ENCODE measurements at places on chromosomes 16 and 17.

DNA sequence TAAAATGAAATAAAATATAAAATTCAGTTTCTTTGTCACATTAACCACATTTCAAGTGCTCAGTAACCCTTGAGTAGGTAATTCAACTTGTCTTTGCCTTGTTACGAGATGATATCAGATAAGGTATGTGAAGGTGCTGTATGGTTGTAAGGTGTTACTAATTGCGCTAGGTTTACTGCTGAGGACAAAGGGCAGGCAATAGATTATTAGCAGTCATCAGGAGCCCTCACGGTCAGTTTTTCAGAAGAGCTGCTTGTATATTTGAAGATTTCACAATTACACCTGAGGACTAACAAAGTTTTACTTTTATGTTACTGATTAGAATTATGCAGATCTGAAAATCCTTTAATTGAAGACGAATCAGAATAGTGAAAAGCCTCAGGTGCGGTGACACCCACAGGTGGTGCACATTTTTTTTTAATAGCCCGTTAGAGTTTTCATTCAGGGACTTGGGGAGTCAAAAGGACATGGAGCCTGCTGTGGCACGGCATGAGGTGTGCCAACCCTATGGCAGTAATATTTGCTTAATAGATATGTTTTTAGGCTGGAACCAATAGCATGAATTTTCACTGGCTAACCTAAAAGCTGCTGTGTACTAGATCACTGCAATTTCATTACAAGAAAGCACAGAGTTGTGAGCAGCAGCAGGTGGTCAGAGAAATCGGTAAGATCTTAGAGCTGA is 16.4 kb downstream of the NDEL1 start:
- DNase-seq = no peak

DNA sequence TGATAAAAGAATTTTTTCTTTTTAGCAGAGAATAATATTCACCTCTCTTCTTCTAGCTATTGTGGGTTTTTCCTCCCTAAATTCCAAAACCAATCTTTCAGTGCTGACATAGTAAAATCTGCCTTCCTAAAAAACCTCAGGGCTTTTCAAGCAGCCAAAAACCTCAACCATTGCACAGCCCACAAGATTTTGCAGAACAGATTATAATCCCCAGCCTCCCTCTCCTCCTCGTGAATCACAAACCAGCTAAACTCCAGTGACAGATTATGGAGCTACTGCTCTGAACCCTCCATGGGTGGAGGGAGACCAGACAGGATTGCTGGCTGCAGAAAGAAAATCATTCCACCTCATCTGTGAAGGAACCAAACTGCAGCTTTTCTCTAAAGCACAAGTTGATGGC is 341.6 kb downstream of the SOX9 start:
- DNase-seq = no peak

GRCh38 chr16:71794018-71794417 is 14.6 kb downstream of the AP1G1 start:
- DNase-seq = no peak

- no peak for DNase-seq
Observed at GRCh38 chr16:66979011-66979717, 9.2 kb upstream of the CES4A start.

DNA sequence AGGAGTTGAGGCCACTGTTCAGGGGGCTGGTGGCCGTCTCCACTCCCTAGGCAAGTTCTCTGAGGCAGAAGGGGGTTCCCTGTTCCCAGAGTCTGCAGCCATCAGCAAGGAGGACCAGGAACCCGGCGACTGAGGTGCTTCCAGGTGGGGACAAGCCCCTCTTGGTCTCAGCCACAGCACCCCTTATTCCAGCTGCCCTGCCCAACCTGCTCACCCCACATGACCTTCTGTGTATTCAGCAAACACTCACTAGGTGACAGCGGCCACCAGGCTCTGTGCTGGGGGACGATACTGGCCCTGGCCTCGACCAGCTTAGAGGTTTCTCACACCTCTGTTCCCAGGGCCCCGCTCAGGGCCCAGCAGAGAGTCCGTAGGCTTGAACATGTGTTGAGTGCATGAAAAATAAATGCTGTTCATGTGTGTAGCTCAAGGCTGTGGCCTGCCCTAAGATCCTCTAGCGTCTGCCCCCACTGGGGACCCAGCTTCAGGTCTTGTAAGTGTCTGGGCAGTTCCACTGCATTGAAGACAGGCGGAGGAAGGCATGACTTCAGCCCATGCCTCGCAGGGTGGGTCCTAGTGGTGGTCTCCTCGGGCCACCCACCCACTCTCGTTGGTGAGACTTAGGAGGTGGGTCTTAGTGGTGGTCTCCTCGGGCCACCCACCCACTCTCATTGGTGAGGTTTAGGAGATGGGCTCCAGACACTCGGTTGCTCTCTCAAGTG is 44.2 kb downstream of the NT5M start:
- no peak for DNase-seq

- DNase-seq = no peak
Observed at GRCh38 chr17:58324409-58325288, 3.9 kb downstream of the TSPOAP1 start.

DNA sequence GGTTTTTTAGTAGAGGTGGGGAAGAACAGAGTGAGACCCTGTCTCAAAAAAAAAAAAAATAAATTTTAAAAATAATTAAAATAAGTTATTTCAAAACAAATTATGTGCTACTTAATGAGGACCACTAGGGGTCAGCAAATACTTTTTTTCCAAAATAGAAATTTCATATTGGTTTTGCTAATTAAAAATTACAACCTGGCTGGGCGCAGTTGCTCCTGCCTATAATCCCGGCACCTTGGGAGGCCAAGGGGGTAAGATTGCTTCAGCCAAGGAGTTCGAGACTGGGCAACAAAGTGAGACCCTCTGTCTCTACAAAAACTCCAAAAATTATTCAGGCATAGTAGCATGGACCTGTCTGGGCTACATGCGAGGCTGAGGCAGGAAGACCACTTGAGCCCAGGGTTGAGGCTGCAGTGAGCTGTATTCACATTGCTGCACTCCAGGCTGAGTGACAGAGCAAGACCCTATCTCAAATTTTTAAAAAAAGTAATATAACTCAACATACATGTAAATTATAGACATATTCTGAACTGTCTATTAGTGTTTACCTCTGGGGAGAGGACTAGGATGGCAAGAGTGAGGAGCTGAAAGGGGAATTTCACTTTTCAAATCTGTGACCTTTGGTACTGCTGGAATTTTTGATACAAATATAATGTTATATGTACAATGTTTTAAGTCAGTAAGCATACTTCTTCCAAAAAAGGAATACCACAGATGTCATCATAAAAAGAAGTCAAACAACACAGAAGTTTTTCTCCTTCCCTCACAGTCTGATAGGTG is 8.1 kb downstream of the MEIOB start:
- peak; percentile 8 for DNase-seq

DNA sequence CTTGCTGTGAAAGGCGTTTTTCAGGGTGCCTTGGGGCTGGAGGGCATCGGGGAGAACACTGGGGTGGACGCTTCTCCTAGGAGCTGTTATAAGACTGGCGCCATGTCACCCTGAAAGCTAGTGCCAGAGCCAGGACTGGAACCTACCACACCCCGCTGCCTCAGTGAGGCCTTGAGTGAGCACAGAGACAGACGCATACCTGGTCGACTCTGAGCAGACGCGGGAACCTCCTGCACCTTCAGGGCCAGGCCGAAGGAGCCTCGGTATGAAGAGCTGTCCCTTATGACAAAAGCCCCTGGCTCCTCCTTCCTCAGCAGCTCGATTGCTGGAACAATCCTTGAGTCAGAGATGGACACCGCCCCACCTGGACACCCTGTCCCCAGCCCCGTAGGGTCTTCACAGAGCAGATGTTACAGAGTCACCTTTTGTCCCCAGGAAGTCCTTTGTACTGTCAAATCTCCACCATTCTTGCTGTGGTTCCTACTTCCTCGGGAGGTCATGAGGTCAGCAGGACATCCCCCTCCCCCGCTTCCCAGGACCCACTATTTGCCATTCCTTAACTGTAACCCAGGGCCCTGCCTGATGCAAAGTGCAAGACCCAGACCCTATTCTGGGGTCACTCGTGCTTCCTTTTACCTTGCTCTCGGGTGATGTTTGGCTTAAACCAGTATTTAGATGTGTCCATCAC is 17.0 kb downstream of the TNS4 start:
- DNase-seq = no peak

GRCh38 chr16:89437991-89438390 is 52.4 kb downstream of the ANKRD11 start:
- DNase-seq = no peak

DNA sequence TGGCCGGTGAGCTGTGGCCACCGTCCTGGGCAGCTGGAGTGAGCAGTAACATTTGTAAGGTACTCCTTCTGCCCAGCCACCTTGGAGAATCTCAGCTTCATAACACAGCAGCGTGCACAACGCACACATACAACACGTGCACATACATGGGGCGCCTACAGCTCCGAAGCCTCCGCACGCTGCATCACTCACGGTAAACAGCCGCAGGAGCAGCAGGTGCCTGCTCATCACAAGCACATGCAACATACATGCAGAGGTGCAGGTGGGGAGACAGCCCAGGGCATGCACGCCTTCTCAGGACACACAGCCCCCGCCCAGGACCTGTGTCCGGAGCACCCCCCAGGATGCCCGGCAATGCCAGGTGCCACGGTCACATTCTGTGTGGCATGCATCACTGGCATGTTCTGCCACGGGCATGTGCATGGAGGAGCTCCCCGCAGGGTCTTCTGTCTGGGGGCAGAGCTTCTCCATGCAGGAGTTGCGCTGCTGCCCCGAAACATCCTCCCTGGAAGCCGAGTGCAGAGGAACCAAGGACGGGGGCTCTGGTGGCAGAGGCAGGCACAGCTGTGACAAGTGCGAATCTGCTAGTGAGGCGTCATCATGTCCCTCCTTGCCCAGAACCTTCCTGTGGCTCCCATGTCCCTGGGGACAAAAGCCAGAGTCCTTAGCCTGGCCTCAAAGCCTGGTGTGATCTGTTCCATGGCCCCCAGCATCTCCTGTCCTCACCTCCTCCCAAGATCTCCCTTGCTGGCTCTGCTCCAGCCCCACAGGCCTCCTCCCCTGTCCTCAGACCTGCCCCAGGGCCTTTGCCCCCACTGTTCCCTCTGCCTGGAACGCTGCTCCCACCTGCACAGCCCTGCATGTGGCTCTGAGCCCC is 184.0 kb upstream of the GSE1 start:
- DNase-seq = no peak

DNA sequence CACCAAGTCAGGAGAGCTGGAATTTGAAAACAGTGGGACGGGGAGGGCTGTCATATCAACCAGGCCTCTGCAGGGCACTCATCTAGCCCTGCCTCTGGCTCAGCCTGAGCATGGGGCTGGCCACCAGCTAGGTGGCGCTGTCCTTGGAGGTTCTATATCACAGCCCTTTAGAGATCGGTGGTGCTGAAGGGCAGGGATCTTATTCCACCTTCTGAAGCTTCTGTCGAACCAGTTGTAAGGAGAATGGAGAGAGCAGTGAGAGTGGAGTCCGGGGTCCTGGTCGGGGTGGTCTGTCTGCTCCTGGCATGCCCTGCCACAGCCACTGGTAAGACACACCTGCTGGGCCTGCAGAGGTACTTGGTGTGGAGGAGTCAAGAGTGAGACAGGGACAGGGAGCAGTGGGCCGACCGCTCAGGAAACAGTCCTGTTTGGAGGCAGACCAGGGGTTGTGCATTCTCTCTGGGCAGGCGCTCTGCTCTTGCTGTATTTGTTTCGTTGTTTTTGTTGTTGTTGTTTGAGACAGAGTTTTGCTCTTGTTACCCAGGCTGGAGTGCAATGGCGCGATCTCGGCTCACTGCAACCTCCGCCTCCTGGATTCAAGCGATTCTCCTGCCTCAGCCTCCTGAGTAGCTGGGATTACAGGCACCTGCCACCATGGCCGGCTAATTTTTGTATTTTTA is at the start of gene CES3:
TSS of gene CES3 (plus strand) at position 202 of the 680 bp plus-strand sequence. CDS start at position 244, 42 bp downstream.
- peak; percentile 67 for DNase-seq

- DNase-seq = no peak
Observed at GRCh38 chr16:70255574-70255973, 3.8 kb upstream of the EXOSC6 start.

- DNase-seq = no peak
Observed at GRCh38 chr17:1294157-1294717, 14.8 kb downstream of the TRARG1 start.

DNA sequence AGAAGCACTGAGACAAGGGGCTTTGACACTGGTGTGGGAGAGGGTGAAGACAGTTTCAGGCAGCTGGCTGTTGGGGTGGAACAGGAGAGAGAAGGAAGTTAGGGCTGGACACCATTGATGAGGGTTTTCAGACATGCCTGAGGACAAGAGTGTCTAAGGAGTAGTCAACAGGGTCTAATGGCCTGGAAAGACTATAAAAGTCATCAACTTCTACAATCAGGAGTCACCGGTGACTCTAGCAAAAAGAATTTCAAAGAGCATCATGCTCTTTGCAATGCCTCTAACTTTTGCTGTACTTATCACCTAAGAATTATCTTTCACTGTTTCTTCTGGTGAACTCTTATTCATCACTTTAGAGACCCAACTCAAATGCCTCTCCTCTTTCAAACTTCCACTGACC is 213.9 kb downstream of the C16orf78 start:
- no peak for DNase-seq

- DNase-seq = no peak
Observed at GRCh38 chr16:69922200-69922599, 28.9 kb upstream of the CLEC18A start.

- DNase-seq = no peak
Observed at GRCh38 chr16:67580202-67580601, 17.9 kb downstream of the CTCF start.

DNA sequence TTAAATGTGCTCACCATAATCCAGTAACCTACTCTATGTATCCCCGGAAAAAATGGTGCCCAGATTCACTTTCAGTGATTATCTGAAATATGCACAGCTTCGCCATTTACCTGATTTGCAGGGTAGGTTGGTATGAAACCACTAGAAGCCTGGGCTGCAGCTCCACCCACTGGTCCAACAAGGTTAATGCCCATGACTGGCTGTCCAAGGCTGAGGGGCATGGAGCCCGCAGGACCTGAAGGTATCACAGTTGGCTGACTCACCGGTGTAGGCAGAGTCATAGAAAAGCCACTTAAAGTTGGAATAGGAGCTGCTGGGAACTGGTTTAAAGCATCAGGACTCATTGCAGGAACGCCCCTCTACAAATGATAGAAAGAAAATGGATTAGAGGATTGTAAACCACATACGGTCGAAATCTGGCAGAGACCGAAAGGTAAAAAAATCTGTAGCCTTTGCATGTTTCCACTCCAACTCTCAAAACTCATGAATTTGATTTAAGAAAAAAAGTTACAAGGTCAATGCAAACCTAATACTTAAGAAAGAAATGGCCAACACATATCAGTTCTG is 38.6 kb downstream of the SYNRG start:
- peak; percentile 18 for DNase-seq

- DNase-seq = no peak
Observed at GRCh38 chr16:17426451-17426850, 44.3 kb downstream of the XYLT1 start.

GRCh38 chr17:50721194-50722010 is 2.0 kb downstream of the LUC7L3 start:
- DNase-seq = peak; percentile 38

Data from germinal center (tissue), 1 donor.